ENCODE measurements at places on chromosomes 16 and 17. TPM values are rescaled to one million over a fixed set of nuclear protein-coding genes. Genes with fewer than 3 reads are reported as not detected.

PDK2 gene
- total RNA-seq, result 28.4 TPM

LHX1 gene
- total RNA-seq, result not detected

EPX gene
- total RNA-seq, result not detected

CHST5 gene
- total RNA-seq, result not detected

RTN4RL1 gene
- total RNA-seq, result 7.5 TPM

ANKRD40CL gene
- total RNA-seq, result not detected

HLF gene
- total RNA-seq, result 35.7 TPM

MAPK8IP3 gene
- 31.5 TPM for total RNA-seq

NKD1 gene
- total RNA-seq, result 1.6 TPM

TIMM22 gene
- 15.3 TPM for total RNA-seq

CSH1 gene
- total RNA-seq, result not detected

NACA2 gene
- not detected for total RNA-seq

- no peaks in the 10 kb centered on the region for H3K27me3 ChIP-seq
- H3K27ac ChIP-seq, result no peak overlapping the region
- no peaks in the 10 kb centered on the region for H3K36me3 ChIP-seq
- no peak for DNase-seq
Measured at GRCh38 chr16:83473926-83474650, 333.7 kb upstream of the HSBP1 start.

DNA sequence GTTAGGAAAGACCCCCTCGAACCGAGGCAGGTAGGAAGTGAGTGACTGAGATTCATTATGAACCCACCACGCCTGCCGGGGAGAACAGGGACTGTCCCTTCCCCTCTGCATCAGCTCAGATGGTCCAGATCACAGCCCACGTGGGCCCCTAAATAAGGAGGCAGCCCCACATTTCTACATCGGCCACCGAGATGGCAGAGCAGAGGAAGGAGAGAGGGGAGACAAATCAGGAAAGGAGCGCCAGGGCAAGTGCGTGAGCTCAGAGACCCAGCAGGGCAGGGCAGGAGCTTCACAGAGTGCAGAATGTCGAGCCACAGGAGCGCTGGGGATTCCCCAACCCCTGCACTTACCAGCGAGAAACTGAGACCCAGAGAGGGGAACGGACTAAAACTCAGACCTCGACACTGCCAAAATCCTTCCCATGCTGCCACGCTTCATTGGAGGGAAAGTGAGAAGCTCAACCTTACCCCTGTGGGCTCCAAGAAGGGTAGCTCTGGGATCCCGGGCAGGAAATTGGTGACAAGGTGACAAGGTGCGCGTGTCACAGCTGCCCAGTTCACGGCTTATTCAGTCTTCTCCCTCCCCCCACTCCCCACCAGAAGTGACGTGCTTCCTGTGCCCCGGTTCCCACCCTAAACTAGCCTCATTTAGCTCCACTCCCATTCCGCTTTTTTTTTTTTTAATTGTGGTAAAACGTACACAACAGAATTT, at the start of gene ICAM2:
Gene ICAM2 (minus strand): TSS at position 578 of the 711 bp plus-strand sequence. CDS start 13,942 bp downstream, outside the sequence.
- H3K4me3 ChIP-seq, result peak within 1 kb of the TSS; percentile 35
- H3K27ac ChIP-seq, result peak within 1 kb of the TSS; percentile 35
- H3K4me1 ChIP-seq, result no peaks in the 10 kb centered on the region
- no peaks in the 10 kb centered on the region for H3K27me3 ChIP-seq
- no peaks in the 10 kb centered on the region for H3K36me3 ChIP-seq
- peak; percentile 61 for DNase-seq

GRCh38 chr16:4617880-4618279, 3.2 kb upstream of the UBALD1 start:
- H3K4me3 ChIP-seq, result no peak overlapping the region
- DNase-seq, result no peak
- no peak overlapping the region for H3K27ac ChIP-seq
- H3K4me1 ChIP-seq, result peaks cover 33% of the 10 kb centered on the region

DNA sequence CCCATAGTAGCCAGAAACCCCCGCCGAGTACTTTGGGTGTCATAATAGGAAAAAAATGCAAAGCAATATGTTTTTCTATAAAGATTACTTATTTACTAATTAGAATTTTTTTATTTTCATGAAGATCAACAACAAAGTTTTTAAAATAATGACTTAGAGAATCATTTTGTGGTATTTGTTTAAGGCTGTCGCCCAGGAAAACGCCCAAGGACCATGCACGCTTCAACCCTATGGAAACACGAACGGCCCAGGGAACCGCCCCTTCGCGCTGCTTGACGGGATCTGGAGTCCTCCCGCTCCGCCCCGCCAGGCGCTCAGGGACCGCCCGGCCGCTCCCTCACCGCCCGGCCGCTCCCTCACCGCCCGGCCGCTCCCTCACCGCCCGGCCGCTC, 408 bp upstream of the KPNA2 start:
- no peaks in the 10 kb centered on the region for H3K36me3 ChIP-seq
- H3K27me3 ChIP-seq, result no peaks in the 10 kb centered on the region
- no peak overlapping the region for H3K27ac ChIP-seq
- peak; percentile 95 for DNase-seq
- H3K4me1 ChIP-seq, result peaks cover 18% of the 10 kb centered on the region
- H3K4me3 ChIP-seq, result no peak overlapping the region

- DNase-seq, result peak; percentile 39
- no peaks in the 10 kb centered on the region for H3K4me1 ChIP-seq
- no peak overlapping the region for H3K27ac ChIP-seq
- H3K36me3 ChIP-seq, result no peaks in the 10 kb centered on the region
- no peak overlapping the region for H3K4me3 ChIP-seq
- H3K27me3 ChIP-seq, result no peaks in the 10 kb centered on the region
Measured at GRCh38 chr17:51372345-51373004, 112.1 kb downstream of the UTP18 start.

DNA sequence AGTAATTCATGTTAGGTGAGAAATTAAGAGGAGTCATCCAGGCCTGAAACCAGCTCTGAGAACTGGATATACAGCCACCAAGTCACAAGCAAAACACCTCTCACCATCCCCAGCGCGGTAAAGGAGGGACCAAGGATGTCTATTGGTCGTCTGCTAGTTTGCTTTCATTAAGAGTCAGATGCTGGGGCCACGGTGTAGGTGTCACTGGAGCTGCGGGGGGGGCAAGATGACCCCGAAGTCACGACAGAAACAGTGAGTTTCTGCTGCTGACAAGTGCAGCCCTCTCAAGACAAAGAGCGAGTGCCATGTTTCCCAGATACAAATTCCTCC, 790 bp downstream of the NCBP3 start:
- H3K27ac ChIP-seq, result peak overlapping the region; percentile 94
- H3K4me3 ChIP-seq, result peak overlapping the region; percentile 77
- H3K27me3 ChIP-seq, result no peaks in the 10 kb centered on the region
- peaks cover 2% of the 10 kb centered on the region for H3K36me3 ChIP-seq
- no peak for DNase-seq

- no peak for DNase-seq
- no peaks in the 10 kb centered on the region for H3K4me1 ChIP-seq
- no peaks in the 10 kb centered on the region for H3K36me3 ChIP-seq
- no peaks in the 10 kb centered on the region for H3K27me3 ChIP-seq
- H3K4me3 ChIP-seq, result no peak overlapping the region
Measured at GRCh38 chr16:55559233-55559632, 7.3 kb upstream of the CAPNS2 start.

- no peaks in the 10 kb centered on the region for H3K36me3 ChIP-seq
- no peaks in the 10 kb centered on the region for H3K27me3 ChIP-seq
- no peak for DNase-seq
- no peak overlapping the region for H3K4me3 ChIP-seq
Measured at GRCh38 chr17:10920558-10921108, 82.7 kb upstream of the PIRT start.

DNA sequence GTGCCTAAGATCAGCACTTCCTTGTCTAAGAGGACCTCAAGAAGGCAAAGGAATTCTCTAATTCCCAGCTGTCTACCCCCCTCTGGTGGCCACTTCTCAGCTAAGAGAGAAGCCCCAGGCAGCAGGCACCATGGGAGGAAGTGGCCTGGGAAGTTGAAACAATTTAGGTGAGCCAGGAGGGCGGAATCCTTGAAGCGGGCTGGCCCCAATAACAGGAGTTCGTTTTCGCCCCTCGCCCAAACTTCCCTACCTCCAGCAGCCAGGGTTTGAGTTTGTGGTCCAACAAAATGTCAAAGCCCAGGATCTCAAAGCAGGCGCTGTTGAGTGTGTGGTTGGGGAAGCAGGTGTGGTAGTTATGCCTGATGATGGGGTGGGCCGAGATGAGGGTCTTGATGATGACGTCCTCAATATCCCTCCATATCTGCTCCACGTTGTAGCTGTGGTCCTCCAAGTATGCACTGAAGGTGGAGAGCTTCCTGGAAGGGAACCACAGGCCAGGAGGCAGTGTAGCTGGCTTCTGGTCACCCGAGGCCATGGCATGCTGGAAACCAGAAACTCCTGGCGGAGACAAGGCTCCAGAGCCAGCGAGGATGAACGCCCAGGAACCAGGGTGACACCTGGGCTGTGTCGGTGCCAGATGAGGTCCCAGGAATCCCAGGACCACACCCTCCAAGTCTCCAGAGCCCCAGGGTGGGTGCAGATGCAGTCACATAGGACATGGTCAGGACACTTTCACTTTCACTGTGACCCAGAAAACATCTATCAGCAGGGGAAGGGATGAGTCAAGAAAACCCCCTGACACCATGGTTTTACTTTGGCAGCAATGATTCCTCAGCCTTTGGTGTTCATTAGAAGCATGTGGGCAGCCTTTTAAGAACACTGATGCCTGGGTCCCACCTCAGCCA, 25.6 kb downstream of the TTLL6 start:
- no peak overlapping the region for H3K27ac ChIP-seq
- H3K27me3 ChIP-seq, result no peaks in the 10 kb centered on the region
- H3K4me1 ChIP-seq, result no peaks in the 10 kb centered on the region
- H3K4me3 ChIP-seq, result no peak overlapping the region
- no peaks in the 10 kb centered on the region for H3K36me3 ChIP-seq

- H3K27ac ChIP-seq, result peak overlapping the region; percentile 86
- H3K4me3 ChIP-seq, result no peak overlapping the region
- H3K4me1 ChIP-seq, result peaks cover 35% of the 10 kb centered on the region
- H3K27me3 ChIP-seq, result no peaks in the 10 kb centered on the region
- no peaks in the 10 kb centered on the region for H3K36me3 ChIP-seq
Measured at GRCh38 chr17:77356109-77356689, 215.4 kb downstream of the SEC14L1 start.

GRCh38 chr17:43616852-43617251, 44.9 kb downstream of the MEOX1 start:
- H3K36me3 ChIP-seq, result no peaks in the 10 kb centered on the region
- H3K4me1 ChIP-seq, result no peaks in the 10 kb centered on the region
- no peak overlapping the region for H3K4me3 ChIP-seq
- H3K27me3 ChIP-seq, result no peaks in the 10 kb centered on the region
- no peak for DNase-seq

GRCh38 chr16:9906218-9906617, 276.0 kb downstream of the GRIN2A start:
- H3K36me3 ChIP-seq, result no peaks in the 10 kb centered on the region
- no peaks in the 10 kb centered on the region for H3K27me3 ChIP-seq
- H3K4me1 ChIP-seq, result no peaks in the 10 kb centered on the region
- no peak overlapping the region for H3K27ac ChIP-seq
- H3K4me3 ChIP-seq, result no peak overlapping the region
- no peak for DNase-seq

DNA sequence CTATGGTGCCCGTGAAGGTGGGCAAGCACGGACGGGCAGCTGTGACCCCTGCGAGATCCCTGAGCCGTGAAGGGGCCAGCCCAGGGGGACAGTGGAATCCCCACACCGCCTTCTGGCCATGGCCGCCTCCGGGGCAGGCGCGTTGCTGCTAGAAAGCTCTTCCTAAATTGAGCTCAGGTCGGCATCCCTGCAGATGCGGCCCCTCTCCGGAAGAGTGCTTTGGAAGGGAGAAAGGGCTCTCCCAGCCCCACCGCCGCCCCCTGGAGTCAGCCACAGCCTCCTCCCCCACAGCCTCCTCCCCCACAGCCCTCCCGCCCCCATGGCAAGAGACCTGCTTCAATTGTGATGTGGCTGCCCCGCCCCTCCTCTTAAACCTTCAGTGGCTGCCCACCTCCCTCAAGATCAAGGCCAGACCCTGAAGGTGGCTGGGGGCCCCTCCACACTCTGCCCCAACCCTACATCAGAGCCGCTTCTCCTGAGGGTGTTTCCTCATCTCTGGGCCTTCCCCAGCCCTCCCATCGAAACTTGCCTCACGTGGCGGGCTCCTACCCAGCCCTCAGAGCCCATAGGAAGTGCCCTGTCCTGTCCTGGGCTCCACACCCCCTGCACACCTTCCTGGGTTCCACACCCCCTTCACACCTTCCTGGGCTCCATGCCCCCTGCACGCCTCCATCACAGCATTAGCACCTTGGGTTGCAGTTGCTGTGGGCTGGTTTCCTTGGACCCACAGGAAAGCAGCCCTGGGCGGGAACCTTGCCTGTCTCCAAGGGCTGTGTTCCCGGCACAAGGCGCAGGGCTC, 5.5 kb upstream of the CBFA2T3 start:
- H3K27me3 ChIP-seq, result no peaks in the 10 kb centered on the region
- H3K4me1 ChIP-seq, result no peaks in the 10 kb centered on the region
- H3K36me3 ChIP-seq, result no peaks in the 10 kb centered on the region
- no peak overlapping the region for H3K4me3 ChIP-seq
- no peak for DNase-seq

DNA sequence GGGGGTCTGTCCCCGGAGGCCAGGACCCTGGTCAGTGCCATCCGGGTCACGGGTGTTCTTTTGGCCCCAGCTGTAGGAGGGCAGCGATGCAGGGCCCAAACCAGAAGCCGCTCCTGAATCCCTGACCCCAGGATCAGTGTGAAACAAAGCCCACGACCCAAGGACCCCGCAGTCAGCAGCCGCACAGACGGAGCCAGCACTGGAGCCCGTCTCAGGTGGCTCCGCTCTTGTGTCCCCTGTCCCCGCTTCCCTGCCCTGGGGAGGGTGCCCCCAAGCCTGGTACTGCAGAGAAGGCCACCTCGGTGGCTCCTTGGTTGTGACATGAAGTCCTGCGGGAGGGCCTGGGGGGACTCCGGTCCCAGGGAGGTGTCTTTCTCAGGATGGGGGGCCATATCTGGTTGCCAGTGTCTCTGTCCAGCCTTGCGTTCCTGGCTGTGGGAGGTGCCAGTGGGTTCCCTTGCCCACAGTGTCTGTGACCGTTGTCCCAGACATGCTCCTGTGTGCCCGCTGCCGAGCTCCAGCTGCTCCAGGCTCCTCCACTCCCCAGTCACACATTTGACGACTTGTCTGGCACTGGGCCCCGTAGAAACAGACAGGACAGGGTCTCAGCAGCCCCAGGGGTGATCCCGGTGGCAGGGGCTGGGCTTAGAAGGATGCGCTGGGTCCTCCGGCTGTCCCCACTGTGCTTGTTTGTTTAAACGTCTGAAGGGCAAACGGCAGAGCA, 33.6 kb downstream of the BAIAP2 start:
- no peaks in the 10 kb centered on the region for H3K27me3 ChIP-seq
- no peak overlapping the region for H3K27ac ChIP-seq
- no peak overlapping the region for H3K4me3 ChIP-seq
- H3K36me3 ChIP-seq, result no peaks in the 10 kb centered on the region
- DNase-seq, result no peak
- H3K4me1 ChIP-seq, result no peaks in the 10 kb centered on the region

GRCh38 chr17:16215002-16215272, 397 bp downstream of the NCOR1 start:
- DNase-seq, result peak; percentile 60
- peak overlapping the region; percentile 96 for H3K27ac ChIP-seq
- H3K36me3 ChIP-seq, result no peaks in the 10 kb centered on the region
- H3K27me3 ChIP-seq, result no peaks in the 10 kb centered on the region
- H3K4me3 ChIP-seq, result peak overlapping the region; percentile 84
- peaks cover 18% of the 10 kb centered on the region for H3K4me1 ChIP-seq

Measured in adrenal gland (tissue), 19 donors.